Caki2 (cell line): ENCODE measurements at places on chromosomes 3 and 15.

DNA sequence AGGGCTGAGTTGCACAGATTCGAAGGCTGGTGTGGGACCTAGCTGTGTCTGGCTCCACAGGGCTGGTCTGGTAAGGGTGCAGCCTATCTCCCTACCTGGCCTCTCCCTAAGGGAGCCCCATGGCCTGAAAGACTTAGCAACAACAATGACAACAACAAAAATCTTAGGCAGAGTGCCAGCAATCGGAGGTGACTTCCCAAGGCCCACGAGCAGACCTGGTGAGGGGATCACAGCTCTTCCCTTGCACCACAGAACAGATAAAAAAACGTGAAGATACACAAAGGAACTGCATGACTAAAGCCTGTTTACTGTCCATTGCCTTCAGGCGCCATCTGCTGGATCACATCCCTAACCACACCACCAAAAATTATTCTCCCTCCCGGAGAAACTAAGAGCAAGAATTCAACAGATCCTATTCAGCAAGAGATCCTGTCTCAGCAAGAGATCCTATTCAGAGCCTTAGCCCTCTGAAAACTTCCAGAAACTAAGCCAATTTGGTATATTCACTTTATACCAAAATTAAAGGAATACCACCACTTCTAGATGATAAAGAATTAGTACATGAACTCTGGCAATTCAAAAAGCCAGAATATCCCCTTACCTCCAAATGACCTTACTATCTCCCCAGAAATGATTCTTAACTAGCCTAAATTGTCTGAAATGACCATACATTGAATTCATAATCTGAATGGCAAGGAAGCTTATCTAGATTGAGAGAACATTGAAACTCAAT lies 24.1 kb upstream of the OR5K4 start:
- peak; percentile 32 for DNase-seq

DNA sequence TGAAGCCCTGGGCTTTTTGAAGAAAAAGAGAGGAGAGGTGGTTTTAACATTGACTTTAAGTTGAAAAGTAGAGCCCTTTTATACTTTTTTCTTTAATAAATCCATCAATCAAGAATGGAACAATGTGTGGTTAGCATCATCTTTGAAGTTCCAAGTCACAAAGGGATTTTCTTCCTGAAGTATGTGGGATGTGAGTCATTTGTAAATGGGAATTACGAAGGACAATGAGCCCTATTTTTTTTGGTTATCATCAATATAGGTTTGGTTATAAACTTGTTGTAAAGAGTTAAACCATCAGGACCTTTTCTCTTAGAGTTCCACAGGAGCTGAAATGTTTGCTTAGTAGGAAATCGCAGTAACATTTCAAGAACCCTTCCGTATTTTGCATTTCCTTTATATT lies 38.3 kb downstream of the PIK3CA start:
- no peak for DNase-seq

DNA sequence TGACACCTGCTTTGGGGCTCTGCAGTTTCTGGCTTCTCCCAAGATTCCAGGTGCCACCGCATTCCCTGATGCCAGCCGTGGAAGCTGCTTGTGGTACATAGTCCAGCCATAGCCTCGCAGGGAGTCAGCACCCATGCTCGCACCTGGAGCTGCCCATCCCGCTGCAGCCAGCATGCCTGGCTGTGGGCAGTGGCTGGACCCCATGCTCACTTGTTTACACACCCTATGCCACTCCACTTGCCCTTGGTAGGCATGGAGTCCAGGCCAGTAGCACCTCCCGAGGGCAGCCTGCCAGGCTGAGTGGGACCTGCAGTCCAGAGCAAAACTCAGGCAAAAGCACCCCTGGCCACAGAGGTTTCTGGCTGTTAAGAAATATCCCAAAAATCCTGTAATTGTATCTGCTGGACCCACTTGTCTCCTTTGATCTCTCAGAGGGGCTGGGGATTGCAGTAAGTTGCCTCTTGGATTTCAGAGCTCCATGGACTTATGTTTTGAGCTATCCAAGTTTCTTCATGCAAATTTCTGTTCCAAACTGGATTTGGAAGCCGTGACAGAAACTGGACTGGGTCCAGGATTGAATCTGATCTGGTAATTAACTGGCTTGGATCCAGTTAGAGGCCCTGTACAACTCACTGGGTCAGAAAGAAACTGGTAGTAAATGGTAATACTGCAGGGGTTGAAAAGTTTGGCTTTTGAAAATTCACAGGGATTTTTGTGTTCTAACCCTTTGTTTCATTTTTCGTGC lies 149.3 kb downstream of the FMN1 start:
- DNase-seq: no peak

DNA sequence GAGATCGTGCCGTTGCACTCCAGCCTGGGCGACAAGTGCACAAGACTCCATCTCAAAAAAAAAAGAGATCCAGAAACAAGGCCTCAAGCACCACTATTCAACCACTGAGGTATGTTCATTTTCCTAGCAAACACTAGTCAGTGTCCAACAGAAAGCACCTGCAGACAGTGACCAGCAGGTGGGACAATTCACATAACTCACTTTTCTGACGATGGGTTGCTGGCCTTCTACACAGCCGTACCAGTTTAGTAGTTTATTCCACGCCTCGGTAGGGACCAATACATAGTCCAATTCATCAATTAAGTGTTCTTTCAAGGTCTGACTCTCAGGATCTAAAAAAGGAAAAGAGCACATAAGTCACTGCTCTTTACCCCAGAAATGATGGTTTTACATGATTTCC lies 12.4 kb downstream of the USP4 start:
- no peak for DNase-seq

GRCh38 chr15:57595011-57595866 lies 3.5 kb downstream of the MYZAP start:
- no peak for DNase-seq

DNA sequence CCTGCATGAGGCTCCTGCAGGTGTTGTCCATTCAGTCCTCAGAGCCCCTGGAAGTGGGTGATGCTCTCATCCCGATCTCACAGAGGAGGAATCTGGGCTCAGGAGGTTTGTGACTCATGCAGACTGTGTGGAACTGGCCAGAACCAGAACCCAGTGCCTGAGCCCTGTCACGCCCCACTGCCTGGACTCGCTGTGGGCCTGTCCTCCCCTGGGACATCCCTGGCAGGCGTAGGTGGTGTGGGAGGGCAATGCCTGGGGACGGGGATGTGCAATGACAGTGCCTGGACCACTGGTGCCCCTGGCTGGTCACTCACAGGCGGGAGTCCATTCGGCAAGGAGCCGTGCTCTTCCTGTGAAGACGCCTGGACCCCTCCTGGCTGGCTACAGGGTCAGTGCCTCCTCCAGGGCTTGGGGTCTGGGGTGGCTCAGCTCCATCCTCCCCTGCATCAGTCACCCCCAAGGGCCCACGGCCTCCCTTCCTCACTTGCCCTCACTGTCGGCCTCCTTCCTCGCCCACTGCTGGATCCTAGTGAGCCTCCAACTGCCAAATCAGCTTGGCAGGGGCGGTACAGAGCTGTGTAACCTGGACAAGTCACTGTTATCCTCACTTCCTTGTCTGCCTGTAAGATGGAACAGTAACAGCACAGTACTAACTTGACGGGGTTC lies 14.9 kb downstream of the PSTPIP1 start:
- DNase-seq: no peak

DNA sequence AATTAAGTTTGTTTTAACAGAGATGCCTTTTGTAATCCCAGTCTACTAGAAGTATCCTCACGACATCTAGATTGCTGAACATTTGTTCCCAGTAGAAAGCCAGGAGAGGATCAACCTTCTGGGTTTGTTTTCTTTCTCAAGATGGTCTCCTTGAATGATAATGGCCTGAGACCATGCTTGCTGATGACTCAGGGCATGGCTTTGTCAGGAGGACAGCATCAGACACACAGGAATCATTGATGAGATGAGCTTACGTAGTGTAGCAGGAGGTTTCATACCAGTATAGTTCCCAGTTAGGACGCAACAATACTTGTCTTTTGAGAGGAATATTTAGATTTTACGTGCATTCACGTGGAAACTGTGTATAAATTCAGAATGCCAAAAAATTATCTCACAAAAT lies 38.6 kb downstream of the ATP1B3 start:
- no peak for DNase-seq

- DNase-seq: peak; percentile 79
Observed at GRCh38 chr15:38758043-38758442, 193.4 kb upstream of the RASGRP1 start.

DNA sequence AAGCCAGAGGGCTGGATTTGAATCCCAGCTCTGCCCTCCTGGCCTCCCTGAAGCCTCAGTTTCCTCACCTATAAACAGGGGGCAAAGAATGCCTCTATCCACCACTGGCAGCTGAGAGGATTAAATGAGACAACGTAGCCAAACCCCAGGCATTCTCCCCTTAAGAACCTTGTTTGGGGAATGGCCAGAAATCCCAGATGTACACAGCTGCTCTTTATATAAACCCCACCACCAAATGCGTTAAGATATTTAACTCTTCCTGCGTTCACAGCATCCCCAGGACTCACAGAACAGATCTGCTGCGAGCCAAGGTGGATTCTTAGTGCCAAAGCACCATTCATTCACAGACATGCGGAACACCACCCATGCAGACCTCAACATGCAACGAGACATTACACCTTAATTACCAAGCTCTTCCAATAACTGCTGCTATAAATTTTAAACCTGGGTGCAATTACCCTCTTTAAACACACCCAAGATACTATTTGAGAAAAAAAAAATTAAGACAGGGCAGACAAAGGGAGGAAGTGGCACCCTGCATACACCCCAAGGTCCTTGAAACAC lies 5.2 kb downstream of the TLE3 start:
- no peak for DNase-seq

DNA sequence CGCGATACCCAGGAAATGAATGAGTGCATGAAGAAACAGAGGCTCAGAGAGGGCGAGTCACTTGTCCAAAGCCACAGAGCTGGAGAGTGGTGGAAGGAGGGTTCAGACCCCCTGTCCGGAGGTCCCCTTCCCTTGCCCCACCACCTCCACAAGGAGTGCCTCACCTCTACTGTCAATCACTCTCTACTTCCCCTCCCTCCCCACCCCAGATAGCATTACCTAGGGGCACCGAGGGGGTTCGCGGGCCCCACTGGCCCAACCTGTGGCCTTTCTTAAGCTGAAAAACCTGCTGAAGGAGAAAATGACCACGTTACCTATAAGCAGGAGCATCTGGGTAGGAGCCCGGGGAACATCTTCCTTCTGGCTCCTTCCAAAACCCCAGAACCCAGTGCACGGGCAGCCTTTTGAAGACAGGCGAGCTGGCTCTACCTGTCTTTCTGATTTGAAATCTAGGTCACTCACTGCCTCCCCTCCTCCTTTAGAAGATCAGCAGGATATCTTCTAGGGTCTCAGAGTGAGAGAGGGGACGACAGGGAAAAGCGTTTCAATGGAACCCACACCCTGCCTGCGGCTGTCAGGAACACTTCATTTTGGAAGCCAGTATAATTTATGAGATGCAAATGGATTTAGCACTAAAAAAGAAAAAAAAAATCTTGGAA lies 89.9 kb upstream of the MEF2A start:
- DNase-seq: no peak

DNA sequence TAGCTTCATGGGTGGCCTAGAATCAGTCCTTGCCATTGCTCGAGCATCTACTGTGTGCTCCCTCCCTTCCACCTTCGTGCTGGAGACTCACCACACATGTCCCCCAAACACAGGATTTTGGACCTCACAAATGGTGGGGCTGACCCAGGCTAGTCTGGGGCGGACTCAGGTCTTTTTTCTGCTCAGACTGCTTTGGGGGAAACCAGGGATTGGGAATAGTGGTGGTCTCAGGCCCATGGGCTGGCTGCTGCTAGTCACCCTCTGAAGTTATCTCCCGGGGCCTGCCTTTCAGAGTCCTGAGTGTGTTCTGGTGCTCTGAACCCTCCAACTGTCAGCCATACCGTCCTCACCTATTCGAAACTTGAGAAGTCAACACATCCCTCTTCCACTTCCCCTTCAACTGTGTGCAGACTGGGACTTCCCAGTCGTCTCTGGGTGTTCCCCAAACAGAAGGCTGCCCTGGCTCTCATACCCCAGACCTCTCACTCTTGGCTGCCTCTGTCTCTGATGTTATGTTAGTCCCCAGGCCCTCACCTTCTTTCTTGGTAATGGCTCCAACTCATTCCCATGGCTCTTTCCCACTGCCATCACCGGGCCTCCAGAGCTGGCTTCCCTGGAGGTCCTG lies 46.0 kb downstream of the PPCDC start:
- no peak for DNase-seq

DNA sequence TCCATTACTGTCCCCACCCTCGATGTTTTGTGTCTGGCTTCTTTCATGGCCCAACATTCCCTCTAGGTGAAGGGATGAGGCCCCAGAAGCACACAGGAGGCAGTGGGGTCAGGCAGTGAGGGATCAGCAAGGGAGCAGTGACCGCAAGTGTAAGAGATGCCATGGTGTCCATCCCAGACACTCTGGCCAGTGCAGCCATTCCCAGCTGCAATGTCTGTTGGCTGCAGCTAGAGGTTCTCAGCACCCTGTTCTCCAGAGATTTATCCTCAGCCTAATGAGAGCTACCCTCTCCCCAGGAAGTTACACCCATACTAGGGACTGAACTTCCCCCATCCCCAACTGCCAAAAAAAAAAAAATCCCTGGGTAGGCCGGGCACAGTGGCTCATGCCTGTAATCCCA lies 40.2 kb downstream of the TRANK1 start:
- peak; percentile 6 for DNase-seq

GRCh38 chr15:59998305-59998949 lies 5.7 kb upstream of the FOXB1 start:
- DNase-seq: no peak

GRCh38 chr3:56771376-56771775 lies 30.4 kb downstream of the ARHGEF3 start:
- no peak for DNase-seq

- DNase-seq: no peak
Observed at GRCh38 chr15:36401586-36401966, 177.8 kb upstream of the CDIN1 start.

- no peak for DNase-seq
Observed at GRCh38 chr3:4686619-4687018, 193.5 kb downstream of the ITPR1 start.

GRCh38 chr15:60583946-60584345 lies 105.0 kb upstream of the ICE2 start:
- no peak for DNase-seq

DNA sequence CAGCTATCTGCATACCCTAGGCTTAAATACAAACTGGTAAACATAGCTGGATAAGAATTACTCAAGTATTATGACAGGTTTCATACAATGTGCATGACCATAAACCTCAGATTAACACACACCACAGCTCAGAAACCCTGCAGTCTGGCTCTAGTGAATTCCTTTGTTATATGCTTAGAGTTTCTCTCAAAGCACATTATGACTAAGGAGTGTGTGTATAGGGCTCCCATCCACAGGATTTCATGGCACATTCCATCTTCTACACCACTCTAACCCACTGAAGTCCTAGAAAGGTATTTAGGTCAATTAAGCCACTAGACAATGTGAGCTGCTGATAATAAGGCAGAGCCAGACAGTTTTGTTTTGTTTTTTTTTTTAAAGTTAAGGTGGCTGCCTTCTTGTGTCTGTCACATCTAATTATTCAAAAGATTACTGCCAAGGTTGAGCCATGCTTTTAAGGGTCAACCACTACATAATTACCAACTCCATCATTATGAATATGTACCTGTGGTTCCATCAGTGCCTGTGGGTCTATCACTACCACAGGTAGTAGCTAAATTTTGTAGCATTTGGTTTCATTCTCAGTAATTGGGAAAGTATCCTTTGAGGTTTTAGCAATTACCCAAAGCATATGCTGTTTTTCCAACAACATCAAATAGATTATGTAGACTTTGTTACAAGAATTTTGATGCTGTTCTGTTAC lies 107.0 kb downstream of the ALCAM start:
- peak; percentile 12 for DNase-seq
